Spleen (tissue), 13 donors: ENCODE measurements at places on chromosomes 6 and 20. TPM values are rescaled to one million over a fixed set of nuclear protein-coding genes. Genes with fewer than 3 reads are reported as not detected.
A peak's percentile ranks its signal among the peaks of the same experiment; 100 is the strongest.

Gene MYLK4
- total RNA-seq = 0.64 TPM

Gene FLRT3
- 0.24 TPM for total RNA-seq

DNA sequence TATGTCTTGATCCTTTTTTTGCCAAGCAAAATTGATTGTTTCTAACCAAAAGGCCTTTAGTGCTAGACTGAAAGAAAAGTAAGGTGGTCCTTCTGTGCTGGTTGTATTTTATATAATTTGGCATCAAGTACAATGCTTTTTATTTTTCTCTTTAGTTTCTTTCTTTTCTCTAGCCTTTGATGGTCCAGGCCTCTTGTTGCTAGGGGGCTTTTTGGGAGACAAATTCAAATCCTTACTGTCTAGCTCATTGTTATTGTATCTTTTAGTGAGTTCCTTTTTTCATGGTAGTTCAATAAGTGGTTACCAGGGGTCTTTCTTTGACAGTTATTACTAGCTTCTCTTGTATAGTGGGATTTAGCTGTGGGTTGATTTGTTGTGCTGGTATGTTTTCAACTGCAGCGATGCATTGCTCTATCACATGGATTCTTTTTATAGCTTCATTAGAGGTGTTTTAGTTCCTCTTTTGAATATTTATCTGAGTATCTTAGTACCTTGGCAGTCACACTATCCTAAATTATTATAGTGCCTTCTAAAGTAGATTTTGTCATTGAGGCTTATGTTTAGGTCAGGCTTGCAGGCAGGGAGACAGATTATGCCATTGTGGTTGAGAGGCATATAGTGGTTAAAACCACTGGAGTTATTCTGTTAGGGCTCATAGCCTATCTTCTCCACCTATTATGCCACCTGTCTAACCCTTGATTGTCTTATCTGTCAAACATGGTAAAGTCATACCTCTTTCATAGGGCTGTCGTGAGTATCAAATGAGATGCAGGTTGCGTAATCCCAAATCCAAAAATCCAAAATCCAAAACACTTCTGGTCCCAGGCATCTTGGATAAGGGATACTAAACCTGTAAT lies 49.5 kb downstream of the KCNS1 start:
- no peak for DNase-seq

- DNase-seq = peak; percentile 47
Measured at GRCh38 chr6:67300430-67301040, 1334.5 kb upstream of the ADGRB3 start.

GRCh38 chr6:44742828-44743372 lies 355.4 kb downstream of the CDC5L start:
- DNase-seq = no peak

- no peak for DNase-seq
Measured at GRCh38 chr20:39800111-39800510, 838.0 kb downstream of the DHX35 start.
